Endodermal cell (in vitro differentiated cells): ENCODE measurements at places on chromosomes 13 and 19. TPM values are rescaled to one million over a fixed set of nuclear protein-coding genes. Genes with fewer than 3 reads are reported as not detected.
A peak's percentile ranks its signal among the peaks of the same experiment; 100 is the strongest.

DNA sequence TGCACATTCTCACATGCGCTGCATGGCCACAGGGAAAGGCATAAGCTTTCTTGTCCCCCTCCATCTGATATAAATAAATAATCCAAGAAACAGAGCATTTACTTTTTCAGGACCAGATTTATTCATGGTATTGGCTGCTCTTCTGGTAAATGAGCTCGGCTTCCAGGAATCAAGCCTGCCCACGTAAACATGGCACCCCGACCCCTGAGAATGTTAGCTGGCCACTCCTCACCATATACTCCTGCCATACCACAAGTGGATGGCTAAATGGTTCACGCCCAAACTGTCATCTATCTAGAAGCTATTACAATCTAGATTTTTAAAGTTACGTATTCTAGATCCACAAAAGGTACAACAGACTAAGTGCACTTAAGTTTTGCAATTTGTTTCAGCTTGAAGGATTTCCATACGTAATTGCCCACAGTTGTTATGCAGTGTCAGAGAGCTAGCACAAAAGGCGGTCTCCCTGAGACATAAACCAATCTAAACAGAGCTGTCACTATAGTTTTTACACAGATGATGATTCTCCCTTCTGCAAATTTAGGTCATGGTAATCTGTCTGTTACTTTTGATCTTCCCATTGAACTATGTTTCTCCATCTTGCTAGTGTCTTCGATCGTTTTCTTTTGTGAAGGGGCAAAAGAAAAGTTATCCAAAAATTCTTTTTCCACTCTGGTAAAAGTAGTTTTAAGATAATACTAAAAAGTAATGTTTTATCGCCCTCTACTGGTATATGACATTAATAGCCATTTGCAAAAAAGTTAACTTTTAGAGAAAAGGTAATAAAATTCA lies 16.2 kb upstream of the FOXO1 start:
- peak; percentile 52 for DNase-seq

SULT2B1 gene
- 0.25 and 0.35 TPM in 2 replicates for total RNA-seq

DNA sequence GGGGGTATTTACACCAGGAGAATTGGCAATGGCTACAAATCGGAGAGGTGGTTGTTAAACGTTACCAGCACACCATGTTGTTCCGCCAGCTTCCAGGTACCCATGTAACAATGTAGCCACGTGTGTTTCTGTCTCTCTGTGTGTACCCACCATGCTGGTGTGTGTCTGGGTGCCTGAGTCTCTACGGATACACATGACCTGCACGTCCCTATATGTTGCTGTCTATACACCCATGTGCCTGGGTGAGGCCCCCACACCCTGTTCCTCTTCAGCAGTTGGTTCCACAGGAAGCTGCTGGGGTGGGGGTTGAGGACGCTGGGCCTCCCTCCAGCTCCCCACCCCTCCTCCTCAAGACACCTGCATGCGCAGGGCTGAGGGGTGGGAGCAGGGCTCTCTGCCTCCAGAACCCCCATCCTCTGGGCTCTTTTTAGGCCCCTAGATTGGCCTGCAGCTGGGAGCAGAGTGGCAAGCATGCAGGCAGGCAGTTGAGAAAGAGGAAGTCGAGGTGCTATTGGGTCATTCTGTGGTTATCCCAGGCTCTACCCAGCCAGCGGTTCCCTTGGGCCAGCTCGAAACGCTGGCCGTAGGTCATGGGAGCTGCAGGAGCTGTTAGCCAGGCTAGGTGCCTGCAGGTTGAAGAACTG lies at the start of gene ARHGEF18:
TSS of gene ARHGEF18 (plus strand) at position 351 of the 644 bp plus-strand sequence. CDS start 13,954 bp downstream, outside the sequence.
- DNase-seq = no peak

ZNF791 gene
- 32.1 to 32.9 TPM (median 32.4 TPM) in 3 replicates for total RNA-seq

- DNase-seq = no peak
These were observed 23.2 kb upstream of the NCCRP1 start for GRCh38 chr19:39173502-39173991.

GRCh38 chr13:110407531-110407930 lies 100.4 kb downstream of the COL4A2 start:
- DNase-seq = no peak

F7 gene
- total RNA-seq = 5.5 and 6.4 TPM in 2 replicates

ICAM5 gene
- total RNA-seq = 0.18 to 11.5 TPM (median 0.53 TPM) in 3 replicates

THSD1 gene
- total RNA-seq = 0.14 to 0.73 TPM (median 0.44 TPM) in 3 replicates

GRCh38 chr13:74040200-74040599 lies 94.0 kb downstream of the KLF12 start:
- peak; percentile 95 for DNase-seq

ZNF729 gene
- not detected in 2 replicates for total RNA-seq

- no peak for DNase-seq
These were observed 14.7 kb upstream of the CEACAM6 start for GRCh38 chr19:41740415-41741243.

- DNase-seq = peak; percentile 88
These were observed 20.3 kb upstream of the TRIM13 start for GRCh38 chr13:49976314-49977258.

SULT2A1 gene
- 0.16 and 0.18 TPM in 2 replicates for total RNA-seq

SPACA4 gene
- not detected in 2 replicates for total RNA-seq

- no peak for DNase-seq
These were observed 169.3 kb downstream of the COL4A1 start for GRCh38 chr13:110137680-110138009.

DNA sequence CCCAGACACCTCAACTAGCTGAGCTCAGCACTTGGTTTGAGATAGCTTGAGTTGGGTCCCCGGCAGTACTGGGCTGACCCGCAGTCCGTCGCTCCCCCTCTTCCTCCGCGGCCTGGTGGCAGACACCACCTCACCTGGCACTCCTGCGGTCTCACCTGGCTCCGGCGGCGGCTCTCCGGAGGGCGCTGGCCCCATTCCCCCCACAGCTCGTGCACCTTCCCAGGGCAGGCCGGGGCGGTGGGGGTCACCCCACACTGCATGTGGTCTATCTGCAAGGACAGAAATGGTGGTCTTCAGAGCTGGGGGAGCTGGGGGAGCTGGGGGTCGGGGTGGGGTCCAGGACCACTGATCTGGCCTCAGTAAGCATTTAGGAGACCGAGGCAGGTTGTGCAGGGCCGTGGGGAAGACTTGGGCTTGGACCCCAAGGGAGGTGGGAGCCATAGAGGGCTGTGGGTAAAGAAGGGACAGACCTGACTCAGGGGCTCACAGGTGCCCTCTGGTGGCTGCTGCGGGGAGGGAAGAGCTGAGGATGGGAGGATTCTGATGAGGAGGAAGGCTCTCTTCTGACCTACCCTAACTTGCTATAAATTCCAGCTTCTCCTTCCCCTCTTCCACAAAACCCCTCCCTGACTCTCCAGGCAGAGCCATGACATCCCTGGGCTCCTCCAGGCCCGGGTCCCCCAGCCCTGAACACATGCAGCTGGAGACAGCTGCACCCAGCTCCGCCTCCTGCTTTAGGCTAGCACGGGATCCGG lies 6.7 kb upstream of the PLIN4 start:
- peak; percentile 92 for DNase-seq
